ENCODE measurements at places on chromosomes 3 and 15.

GRCh38 chr3:160381470-160381869, 17.6 kb downstream of the IFT80 start:
- DNase-seq: no peak

- no peak for DNase-seq
These were observed 36.7 kb downstream of the RASGRF1 start for GRCh38 chr15:79053894-79054293.

- DNase-seq: no peak
These were observed 47.6 kb upstream of the PRICKLE2 start for GRCh38 chr3:64272842-64273241.

GRCh38 chr3:169602482-169602881, 61.0 kb downstream of the MECOM start:
- DNase-seq: no peak

- no peak for DNase-seq
These were observed 85.0 kb upstream of the DPH6 start for GRCh38 chr15:35630985-35631384.

DNA sequence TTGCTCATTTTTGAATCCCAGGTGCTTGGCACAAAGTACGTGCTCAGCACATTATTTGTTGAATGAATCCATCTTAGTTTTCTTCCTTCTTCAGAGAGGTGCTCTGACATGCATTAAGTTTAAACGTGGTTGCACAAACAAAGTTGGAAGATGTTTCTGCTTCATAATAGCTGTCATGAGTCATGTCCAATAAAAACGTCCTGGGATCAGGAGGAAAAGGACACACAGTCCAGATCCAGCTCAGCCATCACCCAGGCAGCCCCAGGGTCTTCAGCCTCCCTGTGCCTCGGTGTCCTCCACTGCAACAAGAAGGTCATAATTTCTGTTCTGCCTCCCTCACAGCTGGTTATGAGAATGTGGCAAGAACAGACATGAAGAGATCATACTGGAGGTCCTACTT, 55.4 kb downstream of the CCNL1 start:
- no peak for DNase-seq

- no peak for DNase-seq
These were observed 461.3 kb downstream of the AGBL1 start for GRCh38 chr15:86540840-86541467.
